ENCODE measurements at places on chromosomes 12 and 14.

- DNase-seq, result no peak
These were observed 17.5 kb downstream of the CBX5 start for GRCh38 chr12:54262403-54262925.

DNA sequence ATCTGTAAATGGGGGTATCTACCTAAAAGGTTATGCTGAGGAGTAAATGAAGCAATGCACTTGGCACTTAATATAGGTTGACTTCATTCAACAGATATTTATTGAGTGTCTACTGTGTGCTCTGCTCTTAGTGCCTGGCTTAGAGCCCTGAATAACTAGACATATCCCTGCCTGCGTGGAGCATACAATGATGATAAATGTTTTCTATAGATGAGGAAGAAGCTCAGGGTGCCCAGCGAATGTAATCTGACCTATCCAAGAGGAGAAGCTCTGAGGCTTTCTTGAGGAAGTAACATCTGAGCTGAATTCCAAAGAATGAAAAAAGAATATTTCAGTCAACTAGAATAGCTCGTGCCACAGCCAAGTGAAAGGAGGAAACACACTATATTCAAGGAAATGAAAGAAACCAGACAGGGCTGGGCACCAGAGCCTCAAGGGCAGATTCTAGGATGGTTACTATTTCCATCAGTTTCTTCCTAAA is 17.9 kb upstream of the HIGD1C start:
- DNase-seq, result no peak

GRCh38 chr14:75697386-75697785 is 36.3 kb downstream of the TTLL5 start:
- no peak for DNase-seq

GRCh38 chr12:119772431-119772830 is 104.5 kb downstream of the PRKAB1 start:
- DNase-seq, result no peak

GRCh38 chr14:104388011-104388521 is 191.5 kb upstream of the C14orf180 start:
- DNase-seq, result no peak
